Sigmoid colon (tissue), 7 donors: ENCODE measurements at places on chromosomes 1 and 21. TPM values are rescaled to one million over a fixed set of nuclear protein-coding genes. Genes with fewer than 3 reads are reported as not detected.

The CHI3L1 gene
- 9.1 TPM for total RNA-seq

DNA sequence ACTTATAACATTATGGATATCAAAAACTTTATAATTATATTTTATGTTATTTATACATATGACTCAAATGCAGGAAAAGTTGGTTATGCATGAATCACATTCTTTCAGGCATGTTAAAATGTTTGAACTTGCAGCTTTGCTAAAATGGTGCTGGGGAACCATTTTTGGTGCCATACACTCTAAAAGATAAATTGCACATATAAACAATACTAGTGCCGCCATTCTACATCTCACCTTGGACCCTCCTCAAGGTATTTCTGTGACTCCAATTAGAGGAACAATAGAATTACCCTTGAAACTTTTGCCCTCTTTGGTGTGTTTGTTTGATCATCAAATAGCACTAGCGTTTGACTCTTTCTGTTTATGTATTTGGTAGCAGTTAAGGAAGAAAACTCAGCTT lies 997 bp downstream of the PRKACB start:
- no peak for DNase-seq

DNA sequence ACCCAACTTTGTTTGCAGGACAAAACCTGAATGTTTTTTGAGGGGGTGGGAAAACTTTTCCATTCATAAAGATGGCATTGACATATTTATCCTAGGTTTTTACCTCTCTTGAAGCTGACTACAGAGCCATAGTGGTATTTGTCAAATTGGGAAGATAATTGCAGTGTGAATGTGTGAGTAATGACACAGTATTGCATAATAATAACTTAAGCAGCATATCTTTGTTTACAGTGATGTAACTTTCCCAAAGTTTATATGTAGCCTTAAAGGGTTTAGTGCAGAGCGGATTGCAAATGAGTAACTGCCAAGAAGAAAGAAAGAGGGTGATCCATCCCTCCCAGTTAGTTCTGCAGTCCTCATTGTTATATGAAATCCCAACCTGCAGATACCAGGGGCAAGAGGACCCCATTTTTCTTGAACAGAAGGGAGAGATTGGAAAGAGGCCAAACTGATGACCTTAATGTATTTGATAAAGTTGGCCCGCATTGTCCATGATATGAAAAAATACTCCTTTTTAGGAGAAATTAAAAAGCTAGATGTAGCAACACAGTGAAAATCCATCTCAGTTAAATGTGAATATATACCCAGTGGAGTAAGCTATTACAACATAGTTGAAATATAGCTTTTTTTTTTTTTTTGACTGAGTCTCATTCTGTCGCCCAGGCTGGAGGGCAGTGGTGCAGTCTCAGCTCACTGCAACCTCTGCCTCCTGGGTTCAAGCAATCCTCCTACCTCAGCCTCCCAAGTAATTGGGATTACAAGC lies 23.7 kb upstream of the NFIA start:
- DNase-seq, result no peak

The CHD5 gene
- total RNA-seq, result 0.49 TPM

DNA sequence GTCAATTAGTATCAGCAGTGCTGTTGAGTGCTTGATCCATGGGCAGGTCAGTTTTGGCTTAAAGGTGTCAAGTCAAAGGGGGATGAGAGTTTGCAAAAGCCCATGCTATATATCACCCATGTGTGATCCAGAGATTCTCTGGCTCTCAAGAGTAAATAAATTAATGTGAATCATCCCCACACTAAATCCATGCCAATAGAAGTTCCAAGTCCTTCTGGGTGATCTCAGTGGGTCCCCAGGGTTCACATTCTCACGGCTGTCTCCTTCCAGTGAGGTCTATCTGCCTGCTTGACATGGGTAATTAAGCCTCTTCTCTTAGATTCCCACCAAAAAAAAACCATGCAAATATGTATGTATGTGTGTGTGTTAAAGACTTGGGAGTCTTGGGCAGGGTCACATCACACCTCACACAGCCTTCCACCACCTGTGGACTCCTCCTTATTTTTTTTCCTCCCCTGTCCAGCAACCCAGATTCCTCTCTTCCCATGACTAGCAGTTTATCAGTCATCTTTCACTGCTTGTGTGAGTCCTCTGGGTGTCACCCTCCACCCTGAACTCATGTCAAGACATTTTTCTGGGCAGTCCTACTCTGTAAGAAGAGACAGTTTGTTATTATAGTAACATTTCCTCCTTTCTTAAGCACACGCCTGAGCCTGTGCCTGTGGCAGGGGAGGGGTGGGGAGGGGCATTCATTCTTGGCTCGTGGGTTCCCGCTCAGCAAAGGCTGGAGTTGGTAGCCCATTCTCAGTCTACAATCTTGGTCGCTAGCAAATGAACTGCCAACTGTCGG lies 14.3 kb upstream of the S100A11 start:
- DNase-seq, result no peak

DNA sequence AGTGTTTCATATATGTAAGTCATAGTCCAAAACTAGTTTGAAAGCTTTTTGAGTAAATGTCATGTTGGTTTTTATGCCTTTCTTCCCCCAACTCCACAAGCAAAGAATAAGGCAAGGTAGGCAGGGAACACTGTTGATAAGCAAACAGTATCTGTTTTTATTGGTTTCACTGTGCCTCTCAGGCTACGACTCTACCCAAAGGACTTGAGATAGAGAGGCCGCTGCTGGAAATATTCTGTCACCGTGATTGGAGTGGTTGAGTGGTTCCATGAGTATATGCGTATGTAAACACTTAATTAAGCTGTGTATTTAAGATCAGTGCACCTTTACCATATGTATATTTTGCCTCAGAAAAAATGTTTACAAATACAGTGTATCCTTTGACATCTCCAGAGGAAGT lies 138.1 kb upstream of the KIF26B start:
- no peak for DNase-seq

GRCh38 chr1:19087737-19088594 lies 122.1 kb downstream of the UBR4 start:
- DNase-seq, result no peak

The ANKRD34A gene
- 1.4 TPM for total RNA-seq

DNA sequence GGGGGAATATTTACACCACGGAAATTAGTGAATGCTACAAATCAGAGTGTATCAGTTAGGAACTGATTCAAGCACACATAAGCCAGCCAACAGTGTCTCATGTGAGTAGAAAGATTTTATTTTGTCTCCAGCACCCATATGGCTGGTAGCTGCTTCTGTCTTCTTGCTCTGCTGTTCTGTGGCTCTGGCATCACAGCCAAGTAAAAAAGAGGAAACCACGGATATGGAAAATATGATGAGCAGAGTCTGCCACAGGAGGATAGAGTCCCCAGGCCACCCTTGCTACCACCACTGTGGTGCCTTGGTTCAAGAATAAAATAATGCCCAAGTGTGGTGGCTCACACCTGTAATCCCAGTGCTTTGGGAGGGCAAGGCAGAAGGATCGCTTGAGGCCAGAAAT lies 53.6 kb upstream of the SPOCD1 start:
- no peak for DNase-seq

GRCh38 chr1:85628791-85629531 lies 48.4 kb downstream of the CCN1 start:
- peak; percentile 67 for DNase-seq

- no peak for DNase-seq
Observed at GRCh38 chr1:80994934-80995333, 805.8 kb upstream of the ADGRL2 start.

The SH3BGR gene
- 32.7 TPM for total RNA-seq

- no peak for DNase-seq
Observed at GRCh38 chr1:184494929-184495328, 108.1 kb downstream of the C1orf21 start.

- DNase-seq, result no peak
Observed at GRCh38 chr1:226332947-226333346, 24.0 kb upstream of the LIN9 start.

- no peak for DNase-seq
Observed at GRCh38 chr1:202333861-202334260, 7.9 kb downstream of the UBE2T start.

DNA sequence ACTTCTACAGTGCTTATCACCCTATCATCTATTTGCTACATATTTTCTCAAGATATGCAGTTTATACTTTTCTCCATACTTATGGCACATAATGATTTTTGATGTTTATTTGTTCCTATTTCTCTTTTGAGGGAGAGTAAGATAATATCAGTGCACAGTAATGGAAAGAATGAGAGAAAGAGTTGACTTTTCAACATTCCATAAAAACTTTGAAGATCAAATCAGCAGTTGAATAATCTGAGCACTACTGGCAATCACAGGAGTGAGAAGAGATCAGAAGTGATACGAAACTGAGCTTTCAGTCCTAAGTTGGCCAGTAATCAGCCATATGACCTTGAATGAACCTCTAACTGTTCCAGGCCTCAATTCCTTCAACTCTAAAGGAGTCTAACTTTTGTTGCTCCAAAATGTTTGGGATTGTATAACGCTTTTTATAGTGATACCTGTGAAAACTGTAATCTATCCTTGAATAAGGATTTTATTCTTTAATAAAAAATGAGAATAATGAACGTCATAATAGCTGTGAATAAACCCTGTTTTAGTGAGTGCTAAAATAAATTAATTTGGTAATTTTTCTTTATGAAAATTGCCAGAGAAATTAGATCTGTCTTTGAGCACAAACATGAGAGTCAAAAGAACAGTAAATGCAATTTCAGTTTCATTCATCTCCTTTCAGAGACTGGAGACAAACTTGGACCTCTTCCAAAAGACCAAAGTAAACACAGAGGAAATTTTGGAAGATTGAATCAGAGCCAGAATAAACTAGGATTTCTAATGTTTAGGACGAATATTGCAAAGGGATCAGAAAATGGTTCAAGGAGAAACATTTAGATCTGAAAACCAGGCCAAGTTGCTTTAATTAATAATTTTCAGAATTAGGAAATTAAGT lies 309.9 kb downstream of the ADGRL2 start:
- no peak for DNase-seq

DNA sequence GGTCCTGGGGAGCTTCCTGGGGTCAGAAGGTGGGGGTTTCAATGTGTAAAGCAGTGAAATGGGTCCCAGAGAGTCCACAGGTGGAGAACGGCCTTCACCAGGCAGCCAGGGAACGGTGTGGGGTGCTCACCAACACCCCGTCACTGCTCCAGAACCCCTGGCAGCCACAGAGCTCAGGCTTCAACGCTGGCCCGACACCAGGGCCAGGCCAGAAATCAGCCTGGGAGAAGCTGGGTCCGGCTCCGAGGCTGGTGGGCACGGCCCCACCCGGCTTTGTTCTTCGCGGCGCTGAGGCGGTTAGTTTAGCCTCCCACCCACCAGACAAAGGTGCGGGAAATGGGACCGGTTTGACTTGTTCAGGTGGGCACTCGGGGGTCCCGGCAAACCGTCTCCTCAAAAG lies 24.8 kb upstream of the C1orf159 start:
- DNase-seq, result no peak

The HHAT gene
- total RNA-seq, result 3.2 TPM

The VHLL gene
- total RNA-seq, result not detected

GRCh38 chr1:41097105-41097504 lies 75.6 kb upstream of the SLFNL1 start:
- DNase-seq, result no peak

GRCh38 chr1:2931724-2932401 lies 89.4 kb upstream of the ACTRT2 start:
- no peak for DNase-seq

DNA sequence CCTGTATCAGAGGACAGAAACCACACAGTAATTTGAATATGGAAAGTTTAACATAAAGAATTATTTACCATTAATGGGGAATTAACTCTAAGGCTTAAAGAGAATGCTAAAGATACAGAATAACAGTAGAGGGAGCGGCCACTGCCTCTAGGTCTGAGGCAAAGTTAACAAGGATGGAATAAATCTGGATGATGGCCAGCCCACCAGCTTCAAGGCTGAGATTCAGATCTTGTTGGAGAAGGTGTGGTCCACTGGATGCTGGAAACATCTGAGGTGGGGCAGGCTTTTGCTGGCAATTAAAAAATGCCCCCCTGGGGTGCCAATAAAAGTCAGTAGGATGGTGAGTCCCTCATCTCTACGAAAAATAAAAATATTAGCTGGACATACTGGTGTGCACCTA lies 29.4 kb downstream of the ZMYM4 start:
- DNase-seq, result no peak

GRCh38 chr1:216815260-216816131 lies 92.3 kb upstream of the ESRRG start:
- no peak for DNase-seq

The CDK18 gene
- 14.3 TPM for total RNA-seq

- DNase-seq, result no peak
Observed at GRCh38 chr1:41495210-41495948, 10.9 kb upstream of the EDN2 start.

DNA sequence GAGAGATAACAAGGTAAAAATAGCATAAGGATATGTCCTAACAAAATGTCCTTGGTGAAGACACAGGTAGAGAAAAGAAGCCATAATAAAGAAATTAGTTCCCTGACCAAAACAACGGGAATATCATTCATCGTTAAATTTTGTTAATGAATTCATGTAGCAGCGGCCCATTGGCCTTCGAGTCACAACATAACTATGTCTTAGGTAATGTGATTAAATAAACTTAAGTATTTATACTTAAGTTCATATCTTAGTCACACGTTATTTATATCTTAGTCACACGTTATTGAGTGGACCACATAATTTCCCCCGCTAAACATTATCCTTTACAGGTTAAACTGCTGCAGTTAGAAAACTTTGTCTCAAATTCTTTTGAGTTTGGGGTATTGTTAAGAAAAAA lies 1.2 kb downstream of the NEXN start:
- no peak for DNase-seq
